ENCODE measurements at places on chromosomes 2 and 18.

GRCh38 chr2:64675860-64676259, 22.1 kb upstream of the SERTAD2 start:
- DNase-seq: no peak

- peak; percentile 86 for DNase-seq
Measured at GRCh38 chr18:48733643-48734253, 194.9 kb downstream of the CTIF start.

- no peak for DNase-seq
Measured at GRCh38 chr2:12202313-12203075, 456.1 kb downstream of the LPIN1 start.

- DNase-seq: peak; percentile 89
Measured at GRCh38 chr2:217857624-217858506, 144.9 kb downstream of the TNS1 start.

DNA sequence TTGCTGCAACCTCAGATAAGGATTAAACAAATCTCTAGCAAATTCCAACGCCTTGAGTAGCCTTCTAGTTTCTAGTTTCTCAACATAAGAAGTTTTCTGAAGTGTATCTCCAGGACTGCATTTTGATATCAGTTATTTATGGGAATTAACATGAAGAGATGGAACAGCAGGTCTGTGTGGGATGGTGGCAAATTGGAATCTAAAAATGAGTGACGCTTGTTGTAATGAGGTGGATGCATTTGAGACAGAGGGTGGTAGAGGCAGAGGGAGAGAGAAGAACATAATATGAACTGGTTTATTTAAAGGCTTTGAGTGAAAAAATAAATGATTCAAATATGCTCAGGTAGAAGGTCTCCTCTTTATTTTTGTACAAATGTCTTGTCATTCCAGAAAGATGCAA, 446.8 kb upstream of the GCFC2 start:
- no peak for DNase-seq

- no peak for DNase-seq
Measured at GRCh38 chr2:20065885-20066602, 14.6 kb upstream of the LAPTM4A start.

Data from tibial artery (tissue), 4 donors.